ENCODE measurements at places on chromosomes 6 and 20.

GRCh38 chr6:41967312-41968287 lies 26.0 kb upstream of the CCND3 start:
- no peak for DNase-seq

DNA sequence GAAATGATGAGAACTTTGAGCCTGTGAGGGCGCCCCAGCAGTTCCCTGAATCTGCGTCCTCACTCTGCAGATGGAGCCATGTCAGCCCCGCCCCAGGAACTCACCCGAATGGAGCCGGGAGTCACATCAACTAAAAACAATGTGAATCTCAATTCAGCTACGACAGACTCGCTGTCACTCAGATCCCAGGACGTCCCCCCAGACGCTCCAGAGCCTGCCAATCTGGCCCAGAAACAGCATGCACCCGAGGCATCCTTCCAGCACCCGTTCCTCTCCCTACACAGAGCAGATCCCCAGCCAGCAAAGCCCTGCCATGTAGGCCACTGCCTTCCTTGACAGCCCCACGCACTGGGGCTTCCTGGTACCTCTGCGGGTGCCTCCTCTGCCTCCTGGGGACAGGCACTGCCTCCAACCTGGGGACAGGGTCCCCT lies 248.0 kb downstream of the TTLL2 start:
- DNase-seq = no peak

GRCh38 chr20:4684837-4685413 lies 36.8 kb upstream of the PRND start:
- no peak for DNase-seq

DNA sequence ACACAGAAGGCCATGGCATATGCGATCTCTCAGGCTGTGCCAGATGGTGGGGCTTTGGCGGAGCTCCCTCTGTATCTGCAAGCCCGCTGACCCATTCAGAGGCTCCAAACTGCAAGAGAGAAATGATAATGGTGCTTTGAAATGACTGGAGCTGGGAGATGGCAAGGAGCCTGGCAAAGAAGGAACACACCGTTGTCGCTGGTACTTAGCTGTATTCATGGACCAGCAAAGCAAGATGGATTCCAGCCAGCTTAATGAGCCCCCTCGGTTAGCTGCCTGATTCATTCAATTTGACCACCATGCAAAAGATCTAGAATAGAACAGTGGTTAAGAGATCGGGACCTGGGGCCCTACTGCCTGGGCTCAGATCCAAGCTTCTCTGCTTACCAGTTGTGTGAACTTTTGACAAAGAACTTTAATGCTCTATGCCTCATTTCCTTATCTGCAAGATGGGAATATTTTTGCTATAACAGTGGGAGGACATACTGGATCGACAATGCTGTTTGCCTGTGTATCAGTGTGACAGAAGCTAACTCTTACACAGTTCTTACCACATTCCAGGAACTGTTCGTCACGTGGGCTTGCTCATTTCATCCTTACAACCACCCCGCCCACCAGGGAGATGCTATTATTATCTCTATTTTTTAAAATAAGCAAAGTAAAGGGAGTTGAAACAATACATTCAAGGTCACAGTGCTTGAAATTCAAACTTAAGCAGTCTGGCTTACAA lies 317.8 kb upstream of the SULF2 start:
- DNase-seq = no peak

- no peak for DNase-seq
Measured at GRCh38 chr6:5469101-5469846, 208.0 kb downstream of the FARS2 start.

DNA sequence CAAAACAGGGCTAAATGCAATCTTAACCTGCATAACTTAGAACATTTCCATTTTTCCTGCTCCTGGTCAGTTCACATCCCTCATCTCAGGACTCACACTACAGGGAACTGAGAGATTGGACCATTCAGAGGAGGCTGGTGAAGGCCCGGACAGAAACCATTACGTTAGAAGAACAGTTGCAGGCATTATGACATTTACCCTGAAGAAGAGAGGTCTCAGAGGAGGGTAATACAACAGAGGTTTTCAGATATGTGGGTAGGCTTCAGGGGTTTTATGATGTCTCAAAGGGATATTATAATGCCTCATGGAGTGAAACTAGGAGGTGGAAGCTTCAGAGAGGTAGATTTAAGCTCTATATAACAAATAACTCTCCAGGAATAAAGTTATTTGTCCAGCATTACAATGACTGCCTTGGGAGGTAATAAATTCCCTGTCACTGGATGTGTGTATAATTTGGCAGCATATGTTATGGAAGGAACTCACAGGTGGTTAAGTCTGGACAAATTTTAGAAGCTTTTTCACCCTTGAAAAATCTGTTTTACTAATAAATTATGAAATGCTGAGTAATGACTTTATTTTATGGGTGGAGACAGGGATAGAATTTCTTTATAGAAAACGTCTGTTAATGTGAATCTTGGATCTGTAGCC lies 36.7 kb upstream of the RIPOR2 start:
- DNase-seq = no peak

DNA sequence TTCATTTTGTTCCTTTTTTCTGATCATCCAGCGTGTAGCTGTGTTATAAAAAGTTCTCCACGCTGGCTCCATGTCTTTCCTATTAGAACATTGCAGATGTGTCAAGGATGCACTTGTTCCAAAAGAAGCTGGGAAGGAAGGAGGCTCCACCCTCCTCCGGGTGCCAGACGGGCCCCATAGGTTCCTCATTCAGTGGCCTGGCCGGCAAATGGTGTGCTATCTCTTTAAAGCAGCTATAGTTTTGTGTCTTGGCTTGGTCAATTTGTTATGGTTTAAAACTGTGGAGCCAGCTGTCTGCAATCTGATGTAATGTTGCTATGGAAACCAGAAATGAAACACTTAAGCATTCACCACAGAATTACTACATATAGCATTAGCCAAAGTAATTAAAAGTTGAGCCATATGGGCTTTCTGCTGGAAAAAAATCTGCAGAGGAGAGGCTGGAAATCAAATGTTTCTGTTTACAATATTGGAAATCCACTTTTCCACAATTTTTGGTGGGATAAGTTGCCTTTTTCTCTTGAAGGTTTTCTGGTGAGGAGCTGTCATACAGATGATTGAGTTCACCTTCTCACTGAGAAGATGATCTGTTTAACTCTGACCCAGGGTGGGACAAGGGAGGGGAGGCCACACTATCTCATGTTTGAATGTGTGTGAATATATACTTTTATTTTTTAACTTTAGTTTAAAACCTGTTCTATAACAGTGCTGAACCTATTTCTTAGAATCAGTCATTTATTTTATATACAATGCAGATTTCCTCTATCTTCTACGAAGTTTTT lies 167.4 kb downstream of the SASH1 start:
- peak; percentile 46 for DNase-seq

- DNase-seq = peak; percentile 83
Measured at GRCh38 chr6:148307405-148307804, 35.2 kb upstream of the SASH1 start.

GRCh38 chr6:38610050-38610625 lies 29.6 kb downstream of the BTBD9 start:
- DNase-seq = no peak

DNA sequence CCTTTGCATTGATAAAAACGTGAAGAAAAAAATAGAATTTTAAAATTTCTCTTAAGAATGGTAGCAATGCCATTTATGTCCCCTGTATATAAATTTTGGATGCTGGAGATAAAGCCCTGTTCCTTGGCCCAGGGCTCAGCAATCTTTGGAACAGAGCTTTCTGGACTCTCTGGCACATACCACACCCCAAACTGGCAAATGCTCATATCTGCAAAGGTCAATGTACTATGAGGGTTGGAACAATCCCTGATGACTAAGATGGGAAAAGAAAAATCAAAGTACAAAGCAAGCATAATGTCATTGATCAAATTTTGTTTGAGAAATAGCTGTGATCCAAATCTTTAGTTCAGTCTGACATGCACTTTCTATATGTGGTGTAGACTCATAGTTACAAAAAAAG lies 158.1 kb upstream of the HCRTR2 start:
- DNase-seq = no peak

GRCh38 chr6:119476024-119476423 lies 126.5 kb upstream of the MAN1A1 start:
- DNase-seq = no peak

GRCh38 chr6:81362246-81362645 lies 390.2 kb downstream of the TENT5A start:
- DNase-seq = no peak

DNA sequence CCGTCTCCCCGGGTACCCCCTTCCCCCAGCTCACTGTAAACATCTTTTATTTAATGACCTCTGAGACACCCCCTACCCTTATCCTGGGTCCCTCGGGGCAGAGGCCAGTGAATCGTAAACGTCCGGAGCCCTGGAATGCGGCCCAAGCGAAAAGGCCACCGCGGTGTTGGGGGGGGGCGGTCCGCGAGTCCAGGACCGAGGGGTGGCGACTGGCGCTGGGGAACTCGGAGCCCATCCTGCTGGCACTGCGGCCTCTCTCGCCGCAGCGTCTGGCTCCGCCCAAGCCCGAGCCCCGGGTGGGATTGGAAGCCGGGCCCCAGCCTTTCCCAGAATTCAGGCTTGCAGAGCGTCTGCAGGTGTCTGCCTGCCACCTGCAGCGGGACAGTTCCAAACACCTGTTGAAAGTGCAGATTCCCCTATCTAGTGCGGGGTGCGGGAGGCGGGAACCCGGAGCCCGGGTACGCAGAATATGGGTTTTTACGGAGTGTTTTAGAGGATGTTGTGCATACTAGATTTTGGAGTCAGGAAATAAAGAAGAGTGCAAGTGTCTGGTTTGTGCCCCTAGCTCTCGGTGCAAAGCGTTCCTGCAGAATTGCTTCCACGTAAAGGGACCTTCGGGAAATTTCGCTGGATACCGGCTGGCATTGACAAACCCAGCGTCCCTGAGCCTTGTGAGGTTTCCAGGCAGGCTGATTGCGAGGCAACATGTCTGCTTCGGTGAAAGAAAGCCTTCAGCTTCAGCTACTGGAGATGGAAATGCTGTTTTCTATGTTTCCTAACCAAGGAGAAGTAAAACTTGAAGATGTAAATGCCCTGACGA lies 800 bp downstream of the RWDD2A start:
- peak; percentile 40 for DNase-seq

GRCh38 chr6:118122801-118123200 lies 215.7 kb downstream of the SLC35F1 start:
- DNase-seq = no peak

- no peak for DNase-seq
Measured at GRCh38 chr20:5806457-5807263, 56.5 kb downstream of the SHLD1 start.

- no peak for DNase-seq
Measured at GRCh38 chr6:8017276-8017701, 46.9 kb downstream of the BLOC1S5 start.

- DNase-seq = peak; percentile 74
Measured at GRCh38 chr6:116969211-116969863, 92.3 kb downstream of the RFX6 start.

GRCh38 chr6:39794231-39794630 lies 2.1 kb downstream of the DAAM2 start:
- DNase-seq = no peak

DNA sequence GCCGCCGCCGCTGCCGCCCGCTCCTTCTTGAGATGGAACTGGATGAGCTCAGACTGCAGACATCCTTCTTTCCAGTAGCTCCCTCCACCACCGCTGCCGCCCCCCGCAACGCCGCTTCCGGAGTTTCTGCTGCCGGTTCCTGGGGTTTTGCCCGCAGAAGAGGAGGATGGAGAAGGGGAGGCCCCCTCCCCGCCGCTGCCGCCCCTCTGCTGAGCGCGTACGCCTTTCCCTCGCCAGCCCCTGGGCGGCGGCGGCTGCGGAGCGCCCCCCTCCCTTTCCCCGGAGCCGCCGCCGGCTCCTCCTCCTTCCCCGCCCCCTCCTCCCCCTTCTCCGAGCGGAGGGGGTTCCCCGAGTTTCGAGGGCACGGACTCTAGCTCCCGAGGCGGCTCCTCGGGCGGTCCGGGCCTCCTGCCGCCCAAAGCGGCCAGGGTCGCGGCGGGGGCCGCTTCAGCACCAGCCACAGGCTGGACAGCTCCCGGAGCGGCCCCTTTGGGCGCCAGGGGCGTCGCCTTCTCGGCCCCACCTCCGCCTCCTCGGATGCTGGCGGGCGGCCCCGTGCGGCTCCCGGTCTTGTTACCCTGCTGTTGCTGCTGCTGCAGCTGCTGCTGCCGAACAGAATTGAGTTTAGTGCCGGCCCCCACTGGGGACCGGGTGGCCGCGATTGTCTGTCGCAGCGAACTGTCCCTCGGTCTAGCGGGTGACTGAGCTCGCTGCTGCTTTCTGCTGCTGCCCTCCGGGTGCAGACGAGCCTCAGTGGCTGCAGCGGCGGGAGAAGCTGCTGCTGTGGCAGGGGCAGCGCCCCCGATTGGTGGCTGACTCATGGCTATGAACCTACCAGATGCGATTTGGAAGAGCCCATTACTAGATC lies 3.1 kb downstream of the MTCL3 start:
- peak; percentile 94 for DNase-seq

Measured in NCI-H748 treated with DMSO at 0.1 percent for 48 hours (cell line).